ENCODE measurements at places on chromosomes 3 and 15. TPM values are rescaled to one million over a fixed set of nuclear protein-coding genes. Genes with fewer than 3 reads are reported as not detected.

Gene CD96
- 0.23 TPM for polyA plus RNA-seq

Gene RPP14
- polyA plus RNA-seq = 21.6 TPM

Gene CFAP91
- polyA plus RNA-seq = 1.1 TPM

Gene ST8SIA2
- polyA plus RNA-seq = 18.3 TPM

Gene LEKR1
- 1.1 TPM for polyA plus RNA-seq

Gene NOP10
- 86.1 TPM for polyA plus RNA-seq

Gene IL5RA
- not detected for polyA plus RNA-seq

Gene SLC9C1
- 0.10 TPM for polyA plus RNA-seq

Gene ABCC5
- polyA plus RNA-seq = 28.1 TPM

Gene CSPG5
- 1.6 TPM for polyA plus RNA-seq

Gene SPATA12
- 0.08 TPM for polyA plus RNA-seq

Gene PRSS50
- polyA plus RNA-seq = not detected

Gene TEX55
- polyA plus RNA-seq = not detected

Gene C3orf49
- polyA plus RNA-seq = 0.41 TPM

Gene TMEM62
- 9.4 TPM for polyA plus RNA-seq

Gene DNAJC17
- polyA plus RNA-seq = 21.5 TPM

Gene GOLGA6A
- polyA plus RNA-seq = 0.08 TPM

Gene CGNL1
- polyA plus RNA-seq = 5.4 TPM

Gene PLA2G4B
- 7.0 TPM for polyA plus RNA-seq

Gene TP63
- polyA plus RNA-seq = 17.1 TPM

Gene NEK10
- 6.0 TPM for polyA plus RNA-seq

Gene IL17RC
- 16.8 TPM for polyA plus RNA-seq

Gene LSAMP
- 8.6 TPM for polyA plus RNA-seq

Data from hindlimb muscle (tissue), 1 donor.